ENCODE measurements at places on chromosomes 13 and 19. TPM values are rescaled to one million over a fixed set of nuclear protein-coding genes. Genes with fewer than 3 reads are reported as not detected.

The MBD3L3 gene
- total RNA-seq: not detected

GRCh38 chr13:22316494-22317025, 645.7 kb downstream of the FGF9 start:
- no peak for DNase-seq
- no peaks in the 10 kb centered on the region for H3K4me1 ChIP-seq
- H3K27me3 ChIP-seq: no peaks in the 10 kb centered on the region
- H3K36me3 ChIP-seq: no peaks in the 10 kb centered on the region
- H3K4me3 ChIP-seq: no peak overlapping the region
- H3K27ac ChIP-seq: no peak overlapping the region

The MYO1F gene
- 5.0 TPM for total RNA-seq

- H3K27ac ChIP-seq: no peak overlapping the region
- no peak for DNase-seq
- H3K27me3 ChIP-seq: no peaks in the 10 kb centered on the region
- no peaks in the 10 kb centered on the region for H3K4me1 ChIP-seq
Observed at GRCh38 chr13:106284358-106284757, 251.1 kb downstream of the EFNB2 start.

GRCh38 chr19:1266916-1267476, 2.1 kb upstream of the CIRBP start:
- peak overlapping the region; percentile 69 for H3K4me3 ChIP-seq
- H3K27ac ChIP-seq: peak overlapping the region; percentile 85
- DNase-seq: peak; percentile 87
- H3K36me3 ChIP-seq: peaks cover 4% of the 10 kb centered on the region

GRCh38 chr19:13823256-13823655, 28.0 kb downstream of the ZSWIM4 start:
- H3K27me3 ChIP-seq: no peaks in the 10 kb centered on the region
- no peaks in the 10 kb centered on the region for H3K4me1 ChIP-seq
- no peak overlapping the region for H3K27ac ChIP-seq
- DNase-seq: peak; percentile 81
- no peaks in the 10 kb centered on the region for H3K36me3 ChIP-seq

GRCh38 chr13:112481458-112481857, 105.3 kb downstream of the SPACA7 start:
- H3K36me3 ChIP-seq: peaks cover 22% of the 10 kb centered on the region
- no peaks in the 10 kb centered on the region for H3K4me1 ChIP-seq
- H3K4me3 ChIP-seq: no peak overlapping the region
- H3K27me3 ChIP-seq: no peaks in the 10 kb centered on the region

The IGFL2 gene
- total RNA-seq: not detected
